ENCODE measurements at places on chromosomes 5 and 9.

DNA sequence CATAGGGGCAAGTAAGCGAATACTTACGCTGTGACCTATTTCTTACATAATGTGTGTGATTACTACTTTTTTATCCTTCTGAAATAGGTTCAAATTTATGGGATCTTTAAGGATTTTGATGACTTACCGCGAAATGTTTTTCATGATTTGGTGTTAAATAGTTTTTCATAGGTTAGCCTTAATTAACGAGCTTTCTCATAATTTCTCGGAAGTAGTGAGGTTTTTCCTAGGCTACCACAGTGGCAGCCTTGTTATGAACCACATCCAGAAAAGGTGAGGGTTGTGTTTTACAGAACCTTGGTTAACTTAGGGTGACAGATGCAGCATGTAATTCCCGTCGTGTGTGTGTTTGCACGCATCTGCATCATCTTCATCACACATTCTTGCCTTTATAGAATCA, 1.3 kb downstream of the SH3GL2 start:
- DNase-seq: no peak

DNA sequence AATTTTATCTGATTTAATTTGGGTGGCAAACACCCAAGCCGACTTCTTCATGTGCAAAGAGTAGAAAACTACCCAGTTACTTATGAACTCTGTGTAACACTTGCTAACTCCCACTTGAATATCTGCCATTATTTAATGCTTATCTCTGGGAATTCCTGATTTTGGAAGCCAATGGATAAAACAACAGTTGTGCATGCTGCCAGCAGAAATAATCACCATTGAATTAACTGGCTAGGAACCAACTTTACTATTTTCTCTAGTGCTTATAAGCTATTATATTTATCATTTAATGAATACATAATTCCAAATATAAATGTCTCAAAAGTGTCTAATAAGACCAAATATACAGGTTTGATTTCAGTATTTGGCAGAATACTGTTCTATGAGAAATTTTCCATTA, 85.7 kb downstream of the IZUMO3 start:
- DNase-seq: no peak

DNA sequence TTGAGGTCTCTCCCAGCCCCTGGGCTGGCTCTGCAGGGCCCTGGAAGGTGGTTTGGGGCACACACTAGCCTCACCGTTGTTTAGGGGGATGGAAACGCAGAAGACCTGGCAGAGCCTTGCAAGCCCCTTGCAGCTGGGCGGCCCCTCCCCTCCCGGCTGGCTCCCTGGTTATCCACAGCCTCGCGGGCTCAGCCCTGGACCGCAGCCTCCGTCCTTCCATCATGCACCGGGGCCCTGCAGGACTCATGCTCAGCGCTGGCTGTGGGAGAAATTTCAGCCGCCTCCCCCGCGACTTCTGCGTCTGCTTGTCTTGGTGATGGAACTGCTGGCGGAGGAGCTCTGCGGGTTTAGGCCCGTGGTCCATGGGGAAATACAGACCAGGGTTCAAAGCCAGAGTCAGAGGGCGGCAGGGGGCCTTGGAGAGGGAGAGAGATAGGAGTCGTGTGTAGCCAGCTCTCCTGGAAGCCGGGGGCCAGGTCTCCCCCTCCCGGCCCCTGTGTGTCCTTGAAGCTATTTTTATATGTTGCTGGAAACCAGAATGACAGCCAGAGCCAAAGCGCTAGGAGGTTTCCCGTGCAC, 75.8 kb upstream of the IER5L start:
- no peak for DNase-seq

DNA sequence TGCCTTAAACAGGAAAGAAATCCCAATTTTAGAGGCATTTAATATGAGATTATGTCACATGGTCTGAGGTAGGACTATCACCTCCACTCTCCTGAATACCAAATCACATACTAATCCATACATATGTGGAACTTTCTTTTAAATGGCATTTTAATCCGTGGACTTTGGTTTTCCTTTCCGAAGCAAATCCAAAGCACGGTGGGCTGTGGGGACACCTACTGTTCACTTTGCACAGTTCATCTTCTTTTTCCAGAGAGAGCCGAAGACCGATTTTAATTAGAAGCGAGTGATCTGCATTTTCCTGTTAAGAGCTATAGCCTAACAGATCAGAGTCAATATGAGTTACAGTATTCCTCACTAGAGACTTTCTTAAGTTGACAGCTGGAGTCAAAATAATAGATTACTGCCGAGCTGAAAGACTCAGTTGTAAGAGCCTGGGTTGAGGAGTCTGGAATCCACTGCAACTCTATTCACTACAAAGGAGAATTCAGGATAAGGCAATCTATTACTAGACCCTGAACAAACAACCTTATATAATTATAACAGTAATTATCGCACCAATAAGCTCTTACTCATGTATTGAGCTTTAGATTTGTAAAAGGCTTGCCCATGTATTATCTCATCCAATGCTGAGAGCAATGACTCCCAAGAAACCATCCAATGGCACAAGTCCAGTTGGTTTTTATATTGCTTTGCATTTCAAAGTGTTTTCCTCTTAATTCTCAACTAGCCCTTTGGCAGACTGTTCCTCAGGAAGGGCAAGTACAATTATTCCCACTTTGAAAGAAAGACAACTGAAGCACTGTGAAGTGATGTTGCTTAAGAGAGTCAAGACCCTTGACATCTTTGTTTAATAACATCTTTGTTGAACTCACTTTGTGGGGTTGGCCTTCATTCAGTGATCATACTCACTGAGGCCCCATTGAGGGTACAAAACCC, 144.7 kb downstream of the TRPM6 start:
- no peak for DNase-seq

DNA sequence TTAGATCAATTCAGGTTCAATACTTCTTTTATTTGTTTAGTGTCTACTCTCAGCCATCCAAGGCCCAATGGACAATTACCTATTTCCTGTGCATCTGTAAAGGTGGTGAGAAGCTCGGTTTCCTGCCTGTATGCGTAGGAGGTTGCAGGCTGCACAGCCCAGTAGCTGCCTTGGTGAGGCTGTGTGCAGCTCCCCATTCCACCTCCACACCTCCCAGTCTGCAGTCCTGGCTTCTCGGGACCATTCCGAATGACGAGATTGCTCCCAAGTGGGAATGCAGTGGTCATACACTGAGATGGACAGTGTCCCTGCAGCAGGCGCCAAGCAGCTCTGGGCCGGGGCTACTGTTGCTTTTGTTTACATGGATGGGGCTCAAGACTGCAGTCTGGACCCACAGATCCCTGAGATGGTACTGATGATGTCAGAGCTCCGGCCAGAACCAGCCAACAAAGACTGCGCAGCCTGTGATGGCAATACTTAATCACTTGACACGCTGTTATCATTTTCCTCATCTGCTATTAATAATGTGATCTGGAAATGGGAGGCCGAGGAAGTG, 206.1 kb upstream of the IRX1 start:
- no peak for DNase-seq

DNA sequence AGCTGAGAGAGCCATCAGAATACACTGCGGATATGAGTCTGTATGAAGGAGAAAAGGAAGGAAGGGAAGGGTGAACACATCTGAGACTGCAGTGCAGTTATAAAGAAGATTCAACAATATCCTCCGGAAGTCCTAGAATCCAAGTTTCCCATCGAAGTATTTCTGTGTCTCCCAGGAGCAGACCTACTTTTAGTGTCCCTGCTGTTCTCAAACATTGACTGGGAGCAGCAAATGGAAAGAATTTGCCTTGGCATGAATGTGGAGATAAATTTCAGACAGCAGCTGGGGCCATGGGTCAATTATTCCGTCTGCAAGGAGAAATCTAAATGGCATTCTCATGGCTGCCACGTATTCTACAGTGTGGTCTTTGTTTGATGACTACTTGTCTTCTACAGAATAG, 478.1 kb upstream of the SMC2 start:
- DNase-seq: no peak

DNA sequence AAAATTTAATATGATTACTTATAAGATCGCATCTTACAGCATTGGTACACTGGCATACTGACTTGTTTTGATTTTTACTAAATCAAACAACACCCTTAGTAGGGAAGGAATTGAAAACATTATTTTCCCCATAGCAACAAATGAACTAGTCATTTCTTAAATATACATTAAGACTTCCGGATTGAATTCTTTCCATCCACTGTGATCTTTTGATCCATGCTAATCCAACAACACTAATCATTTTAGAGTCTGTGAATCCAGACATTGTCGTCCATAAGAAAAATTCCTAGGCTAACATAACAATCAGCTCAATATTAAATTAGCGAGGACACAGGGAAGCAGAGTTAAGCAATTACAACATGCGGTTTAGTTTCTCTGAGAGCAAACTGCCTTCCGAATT, 21.6 kb upstream of the ERAP1 start:
- no peak for DNase-seq

GRCh38 chr5:124997186-124997893, 250.9 kb upstream of the ZNF608 start:
- DNase-seq: no peak

DNA sequence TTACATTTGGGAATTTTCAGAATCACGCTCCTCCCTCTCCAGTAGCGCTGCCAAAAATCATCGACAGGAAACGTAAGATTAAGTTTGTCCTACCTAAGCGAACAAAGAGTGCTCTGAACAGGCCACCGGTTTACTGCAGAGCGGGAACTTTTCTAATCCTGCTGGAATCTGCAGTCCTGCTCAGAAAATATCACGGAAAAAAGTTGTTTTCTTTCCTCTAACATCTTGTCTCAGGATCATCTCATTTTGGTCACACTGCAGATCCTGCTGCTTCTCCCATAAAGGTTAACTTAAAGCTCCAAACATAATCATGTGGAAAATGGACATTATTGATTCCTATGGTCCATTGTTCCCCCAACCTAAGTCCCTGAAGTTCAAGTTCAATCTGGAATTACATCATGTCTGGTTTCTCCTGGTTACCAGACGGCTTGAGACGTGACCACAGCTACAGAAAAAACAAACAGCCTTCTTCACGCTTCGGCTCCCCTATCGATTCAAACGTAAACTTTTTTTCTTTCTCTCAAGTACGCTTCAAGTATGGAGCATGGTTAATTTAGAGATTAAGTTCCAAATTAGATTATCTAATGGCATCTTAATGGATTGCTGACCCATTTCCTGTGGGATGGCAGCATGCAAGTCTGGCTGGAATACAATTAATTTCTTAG, 217.6 kb downstream of the NFIB start:
- DNase-seq: peak; percentile 14

- no peak for DNase-seq
Observed at GRCh38 chr5:118679264-118679940, 308.9 kb downstream of the DTWD2 start.

Measured in NCI-H2171 (cell line).